ENCODE measurements at places on chromosomes 2 and 18.

DNA sequence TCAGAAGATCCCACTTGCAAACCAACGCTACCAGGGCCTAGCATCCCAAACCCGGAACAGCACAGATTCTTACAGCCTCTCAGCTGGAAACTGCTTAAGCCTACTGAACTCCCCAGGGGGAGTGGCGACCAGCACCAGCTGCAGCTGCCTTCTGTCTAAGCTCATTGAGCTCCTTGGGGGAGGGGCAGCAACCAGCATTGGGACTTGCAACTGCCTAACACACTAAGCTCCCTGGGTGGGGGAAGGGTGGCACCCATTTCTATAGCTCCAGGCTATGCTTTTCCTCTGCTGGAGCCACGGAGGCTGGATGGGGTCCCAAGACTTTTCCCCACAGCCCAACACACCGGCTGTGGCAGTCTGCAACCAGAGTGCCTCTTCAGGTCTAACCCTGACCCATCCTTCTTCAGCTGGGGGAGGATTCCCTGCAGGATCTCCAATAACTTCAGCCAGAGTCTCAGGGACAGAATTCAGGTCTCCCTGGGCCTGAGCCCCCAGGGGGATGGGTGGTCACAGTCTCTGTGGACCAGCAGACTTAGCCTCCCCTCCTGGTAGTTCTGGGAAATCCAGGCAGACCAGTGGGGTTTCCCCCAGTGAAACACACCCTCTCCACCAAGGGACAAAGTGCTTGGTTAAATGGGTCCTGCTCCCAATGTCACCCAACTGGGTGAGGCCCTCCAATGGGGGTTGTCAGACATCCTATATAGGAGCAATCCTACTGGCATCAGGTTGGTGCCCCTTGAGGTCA, 45.9 kb upstream of the ITGA4 start:
- DNase-seq = no peak

- DNase-seq = no peak
Measured at GRCh38 chr2:232997749-232998665, 15.0 kb downstream of the NGEF start.

GRCh38 chr2:231391981-231392380, 3.5 kb upstream of the B3GNT7 start:
- DNase-seq = no peak

GRCh38 chr2:138201286-138201685, 237.0 kb downstream of the HNMT start:
- no peak for DNase-seq

- DNase-seq = no peak
Measured at GRCh38 chr2:143333168-143333791, 204.1 kb downstream of the ARHGAP15 start.

- DNase-seq = no peak
Measured at GRCh38 chr2:129178356-129178755, 801.1 kb upstream of the RAB6C start.

DNA sequence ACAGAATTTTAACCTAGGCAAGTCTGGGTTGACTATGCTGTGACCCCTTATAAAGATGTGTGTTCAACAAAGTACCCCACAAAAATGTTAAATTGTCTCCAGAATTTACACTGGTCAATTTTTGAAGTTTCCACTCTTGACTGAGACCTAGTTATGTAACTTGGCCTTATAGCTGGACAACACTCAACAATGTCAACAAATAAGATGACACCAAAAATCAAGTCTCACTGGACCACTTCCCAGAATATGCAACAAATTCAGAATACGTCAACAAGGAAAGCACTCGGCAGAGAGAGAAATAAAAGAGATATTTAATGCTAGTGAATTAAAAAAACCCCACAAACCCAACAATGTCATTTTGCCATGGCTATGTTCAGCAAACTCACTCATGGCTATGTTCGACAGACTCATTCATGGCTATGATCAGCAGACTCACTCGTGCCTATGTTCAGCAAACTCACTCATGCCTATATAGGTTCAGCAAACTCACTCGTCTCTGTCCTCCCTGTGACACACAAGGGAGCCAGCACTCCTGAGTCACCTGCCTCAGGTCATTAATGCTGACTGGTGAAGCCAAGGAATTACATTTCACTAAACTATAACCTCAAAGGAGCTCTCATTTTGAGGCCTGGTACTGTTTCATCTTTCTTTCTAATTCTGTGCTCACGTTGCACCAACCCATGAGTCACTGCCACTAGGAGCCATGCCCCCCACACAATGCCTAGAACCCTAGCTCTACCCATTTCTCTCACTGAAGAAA, 72.7 kb downstream of the PTPN2 start:
- DNase-seq = no peak

- DNase-seq = no peak
Measured at GRCh38 chr2:161131804-161132203, 28.4 kb upstream of the TANK start.

- no peak for DNase-seq
Measured at GRCh38 chr2:45612285-45612684, 1.2 kb upstream of the SRBD1 start.

All from activated gamma-delta T cell treated with Interleukin-2 at 50 U/mL for 16 hours (primary cell).